Ascending aorta (tissue), 2 donors: ENCODE measurements at places on chromosomes 13 and 19. TPM values are rescaled to one million over a fixed set of nuclear protein-coding genes. Genes with fewer than 3 reads are reported as not detected.

GRCh38 chr13:20149762-20150161 is 11.1 kb downstream of the GJA3 start:
- H3K36me3 ChIP-seq = no peaks in the 10 kb centered on the region
- H3K27me3 ChIP-seq = no peaks in the 10 kb centered on the region
- H3K27ac ChIP-seq = no peak overlapping the region

GRCh38 chr13:51844862-51845573 is at the start of gene TMEM272:
Gene TMEM272 (minus strand): TSS chr13:51845177. CDS start chr13:51838530, 6,647 bp downstream.
- no peak within 1 kb of the TSS for H3K27ac ChIP-seq
- DNase-seq = no peak
- no peaks in the 10 kb centered on the region for H3K36me3 ChIP-seq
- H3K4me1 ChIP-seq = no peaks in the 10 kb centered on the region
- H3K27me3 ChIP-seq = no peaks in the 10 kb centered on the region

GRCh38 chr19:44808463-44809371 is at the start of gene BCAM:
Gene BCAM (plus strand): TSS chr19:44809103. CDS start chr19:44809125, 22 bp downstream.
- peak within 1 kb of the TSS; percentile 77 for H3K27ac ChIP-seq
- H3K36me3 ChIP-seq = peaks cover 15% of the 10 kb centered on the region
- H3K27me3 ChIP-seq = no peaks in the 10 kb centered on the region
- peak; percentile 87 for DNase-seq

DNA sequence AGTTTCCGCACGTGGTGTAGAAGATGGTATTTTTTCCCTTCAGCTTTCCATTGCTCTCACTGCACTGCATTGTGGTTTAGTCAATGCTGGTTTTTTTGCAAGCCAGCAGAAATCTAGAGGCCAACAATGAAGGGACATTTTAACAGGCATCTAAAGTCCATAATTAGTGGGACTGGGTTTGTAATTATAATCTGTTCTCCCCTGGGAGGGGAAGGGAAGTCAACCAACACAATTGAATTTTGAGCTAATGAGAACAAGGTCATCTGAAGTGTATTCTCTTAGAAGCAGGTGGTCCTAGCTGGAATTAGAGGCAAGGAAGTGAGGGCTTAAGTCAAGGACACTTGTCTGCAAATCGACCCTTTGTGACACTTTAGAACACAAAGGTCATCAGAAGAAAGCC is 156.4 kb downstream of the MYO16 start:
- H3K4me1 ChIP-seq = no peaks in the 10 kb centered on the region
- no peak overlapping the region for H3K4me3 ChIP-seq
- DNase-seq = no peak
- no peak overlapping the region for H3K27ac ChIP-seq

DNA sequence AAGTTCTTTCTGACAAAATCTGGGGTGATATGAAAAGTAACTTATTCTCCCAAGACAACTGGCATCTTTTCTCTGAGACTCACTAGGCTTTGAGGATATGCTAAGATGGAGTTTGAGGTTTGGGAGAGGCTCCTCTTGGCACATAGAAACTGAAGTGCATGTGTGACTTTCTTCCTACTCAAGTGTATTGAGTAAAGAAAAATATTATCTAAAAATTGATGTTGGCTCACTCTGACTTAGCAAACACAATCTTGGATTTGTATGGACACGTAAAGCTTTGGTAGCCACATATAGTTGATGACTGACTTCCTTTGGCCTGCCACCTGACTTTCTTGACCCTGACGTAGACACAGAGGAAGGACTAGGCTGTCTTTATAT is 71.1 kb upstream of the KLF12 start:
- H3K27ac ChIP-seq = peak overlapping the region; percentile 38
- no peak for DNase-seq
- no peaks in the 10 kb centered on the region for H3K27me3 ChIP-seq
- no peaks in the 10 kb centered on the region for H3K4me1 ChIP-seq
- no peak overlapping the region for H3K4me3 ChIP-seq

GRCh38 chr13:46717856-46718255 is 79.1 kb downstream of the ESD start:
- peaks cover 4% of the 10 kb centered on the region for H3K4me1 ChIP-seq
- peak overlapping the region; percentile 44 for H3K27ac ChIP-seq
- H3K27me3 ChIP-seq = no peaks in the 10 kb centered on the region
- H3K4me3 ChIP-seq = no peak overlapping the region

- no peak overlapping the region for H3K4me3 ChIP-seq
- no peaks in the 10 kb centered on the region for H3K36me3 ChIP-seq
- no peaks in the 10 kb centered on the region for H3K27me3 ChIP-seq
- no peak overlapping the region for H3K27ac ChIP-seq
- DNase-seq = no peak
Measured at GRCh38 chr19:30856786-30857185, 484.6 kb downstream of the ZNF536 start.

GRCh38 chr13:90918536-90918935 is 429.0 kb upstream of the MIR17HG start:
- no peak overlapping the region for H3K27ac ChIP-seq
- no peaks in the 10 kb centered on the region for H3K4me1 ChIP-seq
- no peak overlapping the region for H3K4me3 ChIP-seq
- H3K27me3 ChIP-seq = no peaks in the 10 kb centered on the region

DNA sequence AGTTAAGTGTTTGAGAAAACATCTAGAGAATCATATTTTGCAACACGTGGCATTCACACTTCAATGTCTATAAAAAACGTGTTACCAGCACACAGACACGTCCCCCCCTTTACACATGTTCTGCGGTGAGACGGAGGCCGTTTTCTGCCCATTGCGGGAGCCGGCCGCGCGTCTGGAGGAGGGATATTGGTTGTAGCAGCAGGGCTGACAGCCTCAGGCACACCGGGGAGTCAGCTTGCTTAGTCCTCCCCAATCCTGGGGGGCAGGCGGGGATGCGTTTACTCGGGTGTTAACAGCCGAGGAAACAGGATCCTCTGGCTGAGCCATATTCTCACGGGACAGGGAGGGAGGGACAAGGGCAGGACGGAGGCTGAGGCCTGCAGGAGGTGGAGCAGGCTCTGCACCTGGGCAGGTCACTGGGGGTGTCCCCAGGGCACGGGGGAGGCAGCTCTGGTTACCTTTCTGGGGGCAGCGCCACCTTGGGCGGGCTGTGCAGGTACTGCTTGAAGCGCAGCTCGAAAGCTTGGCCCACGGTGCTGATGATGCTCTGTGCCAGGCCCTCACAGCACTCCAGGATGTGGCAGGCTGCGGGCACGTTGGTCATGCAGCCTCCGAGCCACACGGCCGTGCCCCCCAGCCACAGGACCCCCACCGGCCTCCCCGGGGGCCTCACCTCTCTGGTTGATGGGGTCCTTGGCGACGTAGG is 25.0 kb downstream of the SHC2 start:
- no peak overlapping the region for H3K4me3 ChIP-seq
- H3K4me1 ChIP-seq = no peaks in the 10 kb centered on the region
- DNase-seq = no peak
- no peaks in the 10 kb centered on the region for H3K27me3 ChIP-seq
- H3K27ac ChIP-seq = no peak overlapping the region
- H3K36me3 ChIP-seq = no peaks in the 10 kb centered on the region

DNA sequence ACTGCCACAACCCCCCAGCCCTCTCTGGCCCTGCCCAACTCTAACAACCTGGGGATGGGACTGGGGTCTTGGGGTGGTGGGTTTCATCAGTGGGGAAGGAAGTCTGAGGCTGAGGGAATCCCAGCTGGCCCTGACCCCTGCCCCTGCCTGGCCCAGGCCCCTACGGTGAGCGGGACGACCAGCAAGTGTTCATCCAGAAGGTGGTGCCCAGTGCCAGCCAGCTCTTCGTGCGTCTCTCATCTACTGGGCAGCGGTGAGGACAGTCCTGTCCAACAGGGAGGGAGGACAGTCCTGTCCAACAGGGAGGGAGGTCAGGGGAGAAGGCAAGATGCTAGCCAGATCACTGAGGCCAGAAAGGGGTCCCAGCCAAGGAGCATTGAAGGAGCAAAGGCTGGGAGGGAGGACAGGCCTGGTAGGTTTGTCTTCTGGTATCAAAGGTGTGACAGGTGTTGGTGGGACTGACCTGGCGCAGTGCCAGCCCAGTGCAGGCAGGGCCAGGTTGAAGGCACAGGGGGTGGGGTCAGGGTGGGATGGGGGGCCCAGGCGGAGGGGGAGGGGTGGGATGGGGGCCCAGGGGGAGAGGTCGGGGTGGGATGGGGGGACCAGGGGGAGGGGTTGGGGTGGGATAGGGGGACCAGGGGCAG is 12.1 kb upstream of the LTBP4 start:
- peaks cover 21% of the 10 kb centered on the region for H3K36me3 ChIP-seq
- no peak for DNase-seq
- no peak overlapping the region for H3K4me3 ChIP-seq
- H3K27ac ChIP-seq = no peak overlapping the region

DNA sequence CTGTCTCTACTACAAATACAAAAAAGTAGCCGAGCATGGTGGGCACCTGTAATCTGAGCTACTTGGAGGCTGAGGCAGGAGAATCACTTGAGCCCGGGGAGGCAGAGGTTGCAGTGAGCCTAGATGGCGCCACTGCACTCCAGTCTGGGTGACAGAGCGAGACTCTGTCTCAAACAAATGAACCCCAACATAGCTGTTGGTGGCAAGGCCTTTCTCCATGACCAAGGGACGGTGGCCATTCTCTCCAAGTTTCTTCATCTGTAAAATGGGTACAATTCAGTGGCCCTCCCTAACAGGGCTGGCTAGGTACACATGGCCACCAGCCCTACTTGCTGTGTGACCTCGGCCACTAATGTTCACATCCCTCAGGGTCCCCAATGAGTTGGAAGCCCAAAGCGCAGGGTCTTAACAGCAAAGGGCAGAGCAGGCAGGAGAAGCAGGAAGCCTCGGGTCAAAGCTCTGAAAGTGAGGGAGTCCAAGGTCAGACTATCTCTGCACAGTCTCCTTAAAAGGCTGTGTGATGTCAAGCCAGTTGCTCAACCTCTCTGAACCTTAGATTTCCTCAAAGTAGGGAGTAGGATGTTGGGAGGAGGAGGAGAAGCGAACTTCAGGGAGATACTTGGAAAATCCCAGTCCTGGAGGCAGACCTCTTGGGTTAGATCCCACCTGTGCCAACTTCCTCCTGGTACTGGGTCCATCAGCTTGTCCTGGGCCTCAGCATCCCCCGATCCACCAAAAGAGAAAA is 2.7 kb downstream of the JUND start:
- peak overlapping the region; percentile 100 for H3K27ac ChIP-seq
- H3K27me3 ChIP-seq = no peaks in the 10 kb centered on the region
- no peak for DNase-seq
- H3K4me1 ChIP-seq = peaks cover 20% of the 10 kb centered on the region

GRCh38 chr13:112251930-112252585 is 124.1 kb upstream of the SPACA7 start:
- no peak overlapping the region for H3K27ac ChIP-seq
- no peaks in the 10 kb centered on the region for H3K27me3 ChIP-seq
- no peaks in the 10 kb centered on the region for H3K36me3 ChIP-seq
- no peak overlapping the region for H3K4me3 ChIP-seq

DNA sequence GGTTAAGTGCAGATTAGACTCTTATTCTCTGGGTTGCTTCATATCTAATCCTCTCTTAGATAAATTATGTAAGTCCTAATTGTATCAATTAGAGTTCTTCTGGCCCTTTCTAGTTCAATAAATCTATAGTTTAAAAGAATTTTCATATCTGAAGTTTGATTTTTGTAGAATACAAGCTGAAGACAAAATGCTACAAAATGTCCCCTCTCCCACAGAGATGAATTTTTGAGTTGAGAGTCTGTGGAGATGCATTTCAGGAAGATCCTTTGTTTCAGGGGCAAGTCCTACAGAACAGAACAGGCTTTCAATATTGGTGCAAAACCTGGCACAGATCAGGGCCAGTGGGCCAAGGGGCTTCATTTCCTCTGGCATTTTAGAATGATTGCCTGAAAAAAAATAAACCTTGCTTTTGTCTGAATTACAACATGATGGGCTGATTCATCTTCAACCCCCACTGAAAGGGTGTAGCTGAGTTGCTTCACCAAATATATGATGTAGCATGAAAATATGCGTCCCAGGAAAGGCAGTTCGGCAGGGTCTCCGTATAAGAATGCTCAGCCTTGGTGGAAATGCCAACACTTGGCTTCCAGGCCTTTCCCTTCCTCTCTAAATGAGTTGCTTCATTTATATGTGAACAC is 6.4 kb upstream of the IPO5 start:
- H3K27ac ChIP-seq = no peak overlapping the region
- H3K27me3 ChIP-seq = no peaks in the 10 kb centered on the region
- H3K36me3 ChIP-seq = no peaks in the 10 kb centered on the region
- H3K4me1 ChIP-seq = no peaks in the 10 kb centered on the region
- no peak overlapping the region for H3K4me3 ChIP-seq

- peaks cover 8% of the 10 kb centered on the region for H3K36me3 ChIP-seq
- no peaks in the 10 kb centered on the region for H3K27me3 ChIP-seq
- DNase-seq = no peak
- no peak overlapping the region for H3K4me3 ChIP-seq
- no peaks in the 10 kb centered on the region for H3K4me1 ChIP-seq
- H3K27ac ChIP-seq = no peak overlapping the region
Measured at GRCh38 chr13:23844132-23844531, 45.1 kb downstream of the MIPEP start.

DNA sequence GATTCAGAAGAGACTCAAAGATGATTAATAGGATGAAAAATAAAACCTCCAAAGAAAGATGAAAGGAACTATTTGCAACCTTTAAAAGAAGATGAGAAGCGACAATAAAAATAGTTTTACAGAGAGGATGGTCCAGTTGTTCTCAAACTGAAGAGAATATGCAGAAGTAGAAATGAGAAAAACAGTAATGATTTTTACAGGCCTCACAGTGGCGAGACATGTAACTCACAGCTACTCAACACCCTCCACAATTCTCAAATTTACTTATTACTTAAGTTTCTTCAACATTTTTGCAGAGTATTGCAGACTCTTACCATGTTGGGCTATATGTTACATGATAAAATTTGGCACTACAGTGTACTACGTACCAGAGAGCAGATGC is 20.8 kb downstream of the NUFIP1 start:
- DNase-seq = no peak
- H3K27ac ChIP-seq = no peak overlapping the region

DNA sequence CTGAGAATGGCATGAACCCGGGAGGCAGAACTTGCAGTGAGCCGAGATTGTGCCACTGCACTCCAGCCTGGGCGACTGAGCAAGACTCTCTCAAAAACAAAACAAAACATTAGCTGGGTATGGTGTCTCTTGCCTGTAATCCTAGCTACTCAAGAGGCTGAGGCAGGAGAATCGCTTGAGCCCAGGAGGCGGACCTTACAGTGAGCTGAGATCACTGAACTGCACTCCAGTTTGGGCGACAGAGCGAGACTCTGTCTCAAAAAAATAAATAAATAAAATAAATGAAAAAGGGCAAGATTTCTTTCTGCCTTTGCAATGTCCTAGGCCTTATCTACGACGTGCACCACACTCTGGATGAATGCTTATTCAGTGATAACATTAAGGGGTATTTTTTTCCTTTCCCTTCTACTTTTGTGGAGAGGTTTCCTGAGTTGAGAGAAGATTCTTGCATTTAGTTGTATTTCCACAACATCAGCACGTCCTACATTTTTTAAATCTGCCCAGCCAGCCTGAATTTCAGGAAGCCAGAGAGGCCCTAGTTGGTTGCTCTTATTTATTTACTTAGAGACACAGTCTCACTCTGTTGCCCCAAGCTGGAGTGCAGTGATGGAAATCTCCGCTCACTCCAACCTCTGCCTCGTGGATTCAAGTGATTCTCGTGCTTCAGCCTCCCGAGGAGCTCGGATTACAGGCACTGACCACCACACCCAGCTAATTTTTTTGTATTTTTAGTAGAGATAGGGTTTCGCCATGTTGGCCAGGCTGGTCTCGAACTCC is 26.1 kb upstream of the OR1M1 start:
- no peak overlapping the region for H3K4me3 ChIP-seq
- H3K36me3 ChIP-seq = no peaks in the 10 kb centered on the region
- H3K27ac ChIP-seq = no peak overlapping the region
- DNase-seq = no peak
- no peaks in the 10 kb centered on the region for H3K4me1 ChIP-seq
- H3K27me3 ChIP-seq = no peaks in the 10 kb centered on the region

FOXA3 gene
- not detected for total RNA-seq

PTPRH gene
- 0.64 TPM for total RNA-seq

POU2F2 gene
- not detected for total RNA-seq

DGKH gene
- total RNA-seq = 16.0 TPM

ZNF790 gene
- 17.0 TPM for total RNA-seq

ZNF30 gene
- 11.8 TPM for total RNA-seq

MEX3D gene
- 83.7 TPM for total RNA-seq

KCNN1 gene
- not detected for total RNA-seq
